ENCODE measurements at places on chromosomes 1 and 21. TPM values are rescaled to one million over a fixed set of nuclear protein-coding genes. Genes with fewer than 3 reads are reported as not detected.
A peak's percentile ranks its signal among the peaks of the same experiment; 100 is the strongest.

Gene NUCKS1
- total RNA-seq = 179 TPM

Gene MYOG
- not detected for total RNA-seq

Gene LMO4
- 63.7 TPM for total RNA-seq

- no peak for DNase-seq
Measured at GRCh38 chr1:11529763-11530730, 51.1 kb downstream of the DISP3 start.

GRCh38 chr21:31873696-31874599, 1.1 kb downstream of the HUNK start:
- DNase-seq = peak; percentile 47

DNA sequence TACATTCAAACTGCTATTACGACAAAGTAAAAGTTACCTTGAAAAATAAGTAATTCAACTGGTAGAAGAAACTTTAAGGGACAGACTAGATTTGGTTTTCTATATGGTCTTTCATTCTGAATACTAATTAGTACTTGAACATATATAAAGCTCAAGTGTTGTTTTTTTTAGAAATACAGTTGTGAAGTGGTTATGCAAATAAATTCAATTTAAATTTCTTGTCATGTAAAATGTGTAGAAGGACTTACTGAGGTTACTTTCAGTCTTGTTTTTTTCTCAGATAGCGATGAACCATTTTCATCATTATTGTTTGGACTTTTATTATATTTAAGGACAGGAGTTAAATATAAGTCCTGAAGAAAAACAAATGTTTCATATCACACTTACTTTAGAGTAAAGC, 24.4 kb downstream of the HS2ST1 start:
- DNase-seq = no peak

DNA sequence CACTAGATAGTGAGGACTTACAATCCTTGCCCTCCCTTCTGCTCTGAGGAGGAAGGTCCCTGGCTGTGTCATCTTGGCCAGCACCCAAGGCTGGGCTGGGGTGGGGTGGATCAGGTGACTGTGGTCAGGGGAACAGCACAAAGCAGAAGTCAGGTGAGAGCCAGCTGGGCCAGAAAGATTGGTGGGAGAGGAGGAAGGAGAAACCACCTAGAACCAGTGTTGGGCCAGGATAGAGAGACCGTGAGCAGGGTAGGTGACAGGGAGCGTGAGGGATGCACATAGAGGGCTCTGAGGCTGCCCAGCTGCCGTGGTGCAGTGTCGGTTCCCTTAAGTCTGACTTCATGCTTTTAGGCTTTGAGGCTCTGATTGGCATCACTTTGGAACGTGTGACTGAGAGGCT, 22.7 kb downstream of the NCF2 start:
- no peak for DNase-seq

- no peak for DNase-seq
Measured at GRCh38 chr1:44806025-44806703, 987 bp downstream of the DYNLT4 start.

DNA sequence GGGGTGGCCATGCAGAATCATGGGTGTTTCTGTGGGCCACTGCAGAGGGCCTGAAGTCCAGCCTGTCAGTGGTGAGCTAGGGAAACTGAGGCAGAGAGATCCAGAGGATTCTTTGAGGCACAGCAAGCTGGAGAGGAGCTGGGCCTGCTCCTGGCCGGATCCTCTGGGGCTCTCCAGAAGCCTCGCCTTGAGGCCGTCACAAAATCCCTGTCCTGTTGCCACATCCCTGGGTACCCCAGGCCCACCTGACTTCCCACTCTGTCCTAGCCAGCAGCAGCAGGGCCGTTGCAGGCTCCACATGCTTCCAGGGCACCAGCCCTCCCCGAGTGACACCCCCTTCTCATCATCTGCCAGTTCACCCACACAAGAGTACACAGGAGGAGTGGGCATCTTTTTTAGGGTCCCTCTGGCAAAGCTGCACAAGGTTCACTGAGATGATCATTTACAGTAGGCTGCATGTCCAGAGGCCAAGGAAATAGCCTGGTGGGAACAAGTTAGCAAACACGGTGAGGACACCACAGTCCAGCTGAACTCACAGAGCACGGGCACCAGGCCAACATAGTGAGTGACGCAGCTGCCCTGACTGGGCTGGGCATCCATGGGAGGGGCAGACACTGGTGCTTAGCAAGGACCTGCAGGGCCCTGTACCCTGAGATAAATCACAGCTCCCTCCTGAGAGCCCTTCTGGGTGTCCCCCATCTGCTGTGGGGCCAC, 25.1 kb upstream of the TSPEAR start:
- no peak for DNase-seq

GRCh38 chr1:172460887-172461315, 17.0 kb upstream of the PIGC start:
- no peak for DNase-seq

- no peak for DNase-seq
Measured at GRCh38 chr1:208206092-208206698, 38.0 kb downstream of the PLXNA2 start.

GRCh38 chr1:26530895-26531598, 1.5 kb downstream of the RPS6KA1 start:
- DNase-seq = no peak

- DNase-seq = no peak
Measured at GRCh38 chr1:40798366-40799281, 15.0 kb downstream of the KCNQ4 start.

DNA sequence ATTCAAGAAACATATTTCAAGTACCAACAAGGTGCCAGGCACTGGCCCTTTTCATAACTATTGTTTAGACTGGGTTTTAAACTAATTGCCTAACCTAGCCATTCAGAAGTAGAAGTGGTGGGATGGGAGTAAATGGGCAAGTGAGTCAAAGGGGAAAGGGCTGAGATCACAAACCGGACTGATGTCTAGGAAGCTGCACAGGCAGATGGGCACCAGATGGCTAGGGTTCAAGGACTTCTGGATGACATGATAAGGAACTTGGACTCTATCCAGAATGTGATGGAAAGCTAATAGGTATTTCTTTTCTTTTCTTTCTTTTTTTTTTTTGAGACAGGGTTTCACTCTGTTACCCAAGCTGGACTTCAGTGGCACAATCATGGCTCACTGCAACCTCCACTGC, 46.6 kb downstream of the LYST start:
- no peak for DNase-seq

DNA sequence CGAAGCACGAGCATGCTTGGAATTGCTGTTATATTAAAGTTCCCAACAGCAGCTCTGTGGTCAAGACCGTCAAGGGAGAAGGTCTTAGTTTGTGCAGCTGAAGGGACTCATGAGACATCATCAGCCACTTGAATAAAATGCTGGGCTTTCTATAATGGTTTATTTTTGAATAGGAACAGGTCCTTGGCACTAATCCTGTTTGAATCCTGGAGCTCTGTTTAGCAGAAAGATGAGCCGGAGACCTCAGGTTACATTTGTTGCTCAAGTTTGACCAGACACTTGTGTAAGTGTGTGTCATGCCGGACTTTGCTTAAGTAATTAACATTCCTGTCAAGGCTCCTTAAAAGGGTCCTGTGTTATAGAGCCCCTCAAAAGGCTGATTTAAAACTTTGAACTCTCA, 186.5 kb downstream of the ROR1 start:
- DNase-seq = no peak

All from activated CD8-positive, alpha-beta memory T cell treated with anti-CD3 and anti-CD28 coated beads, Interleukin-2, amount 10 ng/mL, durations not matched to agents 7 days and 5 days (primary cell).